Osteoblast (primary cell): ENCODE measurements at places on chromosomes 11 and 22. TPM values are rescaled to one million over a fixed set of nuclear protein-coding genes. Genes with fewer than 3 reads are reported as not detected.

DNA sequence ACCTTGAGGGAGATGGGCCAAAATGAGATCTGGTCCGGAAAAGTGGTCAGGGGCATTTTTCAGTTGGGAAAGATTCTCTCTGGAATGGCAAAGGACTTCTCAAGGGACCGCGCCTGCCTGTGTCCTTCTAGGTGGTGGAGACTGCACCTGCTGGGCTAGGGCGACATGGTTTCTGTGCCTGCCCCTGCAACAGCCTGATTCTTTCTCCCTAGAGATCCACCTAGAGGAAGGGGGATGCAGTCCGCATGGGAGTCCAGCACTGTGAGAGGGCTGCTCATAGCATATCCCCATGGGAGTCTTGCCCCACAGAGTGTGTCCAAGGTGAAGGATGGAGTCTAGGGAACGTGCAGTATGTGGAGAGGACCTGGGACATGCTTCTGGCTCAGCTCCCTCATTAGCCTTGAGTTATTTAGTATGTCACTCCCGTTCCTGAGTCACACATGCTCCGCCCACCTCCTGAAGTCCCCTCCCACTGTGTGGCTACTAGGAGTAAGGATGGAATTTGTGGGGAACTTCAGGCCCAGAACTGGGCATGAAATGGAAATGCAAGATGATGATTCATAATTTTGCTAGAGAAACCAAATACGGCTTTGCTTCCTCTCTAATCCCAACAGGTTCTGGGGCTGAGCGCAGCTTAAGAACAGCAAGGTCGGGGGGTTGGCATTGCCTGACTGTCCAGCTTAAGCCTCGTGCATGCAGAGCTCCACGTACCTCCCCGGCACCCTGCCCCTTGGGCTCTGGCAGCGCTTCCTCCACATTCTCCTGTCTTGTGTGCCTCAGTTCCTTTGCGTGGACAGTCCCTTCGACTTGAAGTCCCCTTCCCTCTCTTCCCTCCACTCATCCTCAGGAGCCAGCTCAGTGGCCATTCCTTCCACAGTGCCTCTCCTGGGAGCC is 35.0 kb downstream of the GRIK4 start:
- DNase-seq, result peak; percentile 94
- no peaks in the 10 kb centered on the region for H3K27me3 ChIP-seq
- H3K4me1 ChIP-seq, result peaks cover 27% of the 10 kb centered on the region

GRCh38 chr11:76302996-76303395 is 77.9 kb downstream of the THAP12 start:
- no peaks in the 10 kb centered on the region for H3K4me1 ChIP-seq
- H3K4me3 ChIP-seq, result no peak overlapping the region

DNA sequence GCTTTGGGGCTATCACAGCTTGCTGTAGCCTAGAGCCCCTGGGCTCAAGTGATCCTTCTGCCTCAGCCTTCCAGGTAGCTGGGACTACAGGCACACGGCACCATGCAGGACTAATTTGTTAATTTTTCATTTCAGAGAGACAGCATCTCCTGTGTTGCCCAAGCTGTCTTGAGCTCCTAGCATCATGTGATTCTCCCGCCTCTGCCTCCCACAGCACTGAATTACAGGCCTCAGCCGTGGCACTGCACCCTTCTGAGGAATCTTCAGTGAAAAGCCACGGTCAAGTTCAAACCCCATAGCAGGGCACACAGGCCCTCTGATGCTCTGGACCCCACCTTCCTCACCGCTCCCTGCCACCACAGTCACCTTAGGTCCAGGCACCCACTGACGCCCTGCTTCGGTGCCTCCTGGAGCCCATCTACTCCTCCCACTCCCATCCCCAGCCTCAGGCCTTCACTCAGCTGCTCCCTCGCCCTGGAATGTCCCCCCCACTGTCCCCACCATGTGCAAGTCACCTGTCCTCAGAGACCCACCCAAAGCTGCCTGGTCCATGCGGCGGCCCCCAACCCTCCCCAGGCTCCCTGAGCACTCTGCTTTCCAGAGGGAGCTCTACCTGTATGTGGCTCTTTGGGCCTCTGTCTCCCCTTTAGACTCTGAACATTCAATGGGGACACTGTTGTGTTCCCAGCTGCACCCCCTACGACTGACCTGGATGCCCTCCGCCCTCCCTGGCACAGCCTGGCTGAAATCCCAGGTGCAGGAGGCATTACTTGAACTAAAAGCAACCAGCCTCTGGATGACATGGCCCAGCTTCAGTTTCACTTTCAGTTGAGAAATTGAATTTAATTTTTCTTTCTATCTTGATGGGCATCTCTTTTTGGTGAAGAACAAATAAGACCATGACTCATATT is 1.6 kb downstream of the APOL2 start:
- H3K4me1 ChIP-seq, result peaks cover 32% of the 10 kb centered on the region
- peaks cover 21% of the 10 kb centered on the region for H3K36me3 ChIP-seq
- H3K4me3 ChIP-seq, result peak overlapping the region; percentile 83
- H3K27me3 ChIP-seq, result no peaks in the 10 kb centered on the region
- H3K27ac ChIP-seq, result peak overlapping the region; percentile 82
- peak; percentile 86 for DNase-seq

GRCh38 chr11:119666463-119667131 is 62.4 kb downstream of the NECTIN1 start:
- H3K4me3 ChIP-seq, result no peak overlapping the region
- H3K4me1 ChIP-seq, result peaks cover 8% of the 10 kb centered on the region
- peak; percentile 98 for DNase-seq
- H3K27me3 ChIP-seq, result no peaks in the 10 kb centered on the region

DNA sequence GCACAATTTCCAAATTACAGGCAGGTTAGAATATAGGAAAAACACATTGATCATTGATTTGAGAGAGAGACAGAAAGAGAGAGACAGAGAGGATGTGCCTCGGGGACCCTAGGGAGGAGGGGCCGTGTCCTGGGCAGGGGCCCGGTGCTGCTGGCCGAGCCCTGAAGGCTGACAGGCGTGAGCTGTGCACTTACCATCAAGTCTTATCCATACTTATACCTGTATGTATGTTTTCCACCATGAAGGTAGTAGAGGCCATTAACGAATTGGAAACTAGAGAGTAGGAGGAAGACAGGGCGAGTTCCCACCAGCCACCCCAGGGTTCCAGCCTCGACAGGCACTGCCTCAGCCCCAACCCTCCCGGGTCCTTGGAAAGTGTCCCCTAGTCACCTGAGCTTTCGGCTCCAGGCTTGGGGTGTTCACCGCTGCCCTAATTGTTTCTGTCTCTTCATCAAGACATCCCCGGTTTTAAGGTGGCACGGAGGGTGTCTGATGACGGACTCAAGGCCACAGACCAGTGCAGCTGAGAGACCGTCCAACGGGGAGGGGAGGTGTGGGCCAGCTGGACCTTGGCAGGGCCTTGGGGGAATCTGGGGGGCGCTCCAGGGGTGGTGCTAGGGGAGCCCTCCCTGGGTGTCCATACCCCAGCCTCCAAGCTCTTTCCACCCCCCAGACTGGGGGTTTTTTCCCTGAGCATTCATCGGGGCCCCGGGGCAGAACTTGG is 431.3 kb downstream of the TBC1D22A start:
- DNase-seq, result peak; percentile 82
- no peaks in the 10 kb centered on the region for H3K4me1 ChIP-seq
- no peaks in the 10 kb centered on the region for H3K27me3 ChIP-seq
- no peak overlapping the region for H3K4me3 ChIP-seq
- no peak overlapping the region for H3K27ac ChIP-seq

DNA sequence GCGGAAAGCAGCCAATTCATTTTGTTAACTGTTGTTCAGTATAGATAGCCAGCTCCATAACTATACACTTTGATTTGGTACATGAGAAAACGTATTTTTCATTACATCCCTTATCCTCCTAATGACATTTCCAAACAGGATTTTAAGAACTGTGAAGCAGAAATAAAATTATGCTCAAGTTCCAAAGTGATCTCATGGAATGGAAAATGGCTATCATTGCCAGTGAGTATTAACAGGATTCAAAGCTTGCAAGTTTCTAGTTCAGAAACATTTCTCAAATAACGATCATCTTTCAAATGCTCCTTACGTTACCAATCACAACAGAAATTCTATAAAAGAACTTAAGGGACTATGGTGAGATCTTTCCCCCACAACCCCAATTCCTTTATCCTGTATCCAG is 53.7 kb downstream of the CADM1 start:
- no peak overlapping the region for H3K27ac ChIP-seq
- no peaks in the 10 kb centered on the region for H3K4me1 ChIP-seq
- no peaks in the 10 kb centered on the region for H3K36me3 ChIP-seq
- no peaks in the 10 kb centered on the region for H3K27me3 ChIP-seq
- no peak for DNase-seq
- no peak overlapping the region for H3K4me3 ChIP-seq

DNA sequence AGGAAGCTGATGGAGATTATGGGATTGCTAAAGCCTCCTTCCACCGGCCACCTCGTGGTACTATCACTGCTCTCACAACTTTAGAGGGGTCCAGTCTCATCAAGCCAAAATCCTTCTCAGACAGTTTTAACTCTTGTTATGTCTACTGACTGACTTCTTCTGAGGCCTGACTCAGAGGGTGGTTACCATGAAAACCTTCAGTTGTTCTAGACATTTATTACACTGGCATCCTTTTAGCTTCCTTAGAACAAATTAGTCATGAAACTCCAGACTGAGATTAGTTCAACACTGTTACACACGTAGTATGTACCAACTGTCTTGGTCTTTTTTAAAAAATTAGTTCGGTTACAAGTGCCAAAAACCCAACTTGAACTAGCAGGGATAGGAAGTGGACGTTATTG is 7.5 kb downstream of the DIXDC1 start:
- H3K4me1 ChIP-seq, result peaks cover 53% of the 10 kb centered on the region
- peak overlapping the region; percentile 38 for H3K4me3 ChIP-seq
- H3K27me3 ChIP-seq, result no peaks in the 10 kb centered on the region
- no peaks in the 10 kb centered on the region for H3K36me3 ChIP-seq
- DNase-seq, result peak; percentile 90

DNA sequence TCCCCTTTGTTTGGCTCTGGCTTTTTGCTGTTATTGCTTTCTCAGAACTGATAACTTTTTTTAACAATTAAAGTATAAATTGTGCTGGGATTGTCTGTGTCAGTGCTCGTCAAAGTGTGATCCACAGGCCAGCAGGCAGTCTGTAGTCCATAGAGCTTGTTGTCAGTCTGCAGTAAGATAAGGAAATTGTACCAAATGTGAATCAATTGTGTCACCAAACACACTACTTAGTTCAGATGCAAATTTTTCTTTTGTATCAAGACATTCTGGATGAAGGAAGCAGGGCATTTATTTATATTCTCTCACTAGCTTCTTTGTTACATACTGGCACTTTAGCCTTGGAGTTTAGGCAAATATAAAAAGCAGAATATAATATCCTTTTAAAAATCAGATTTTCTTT is 121.0 kb downstream of the WNT11 start:
- no peaks in the 10 kb centered on the region for H3K27me3 ChIP-seq
- no peak overlapping the region for H3K4me3 ChIP-seq
- no peak overlapping the region for H3K27ac ChIP-seq

DNA sequence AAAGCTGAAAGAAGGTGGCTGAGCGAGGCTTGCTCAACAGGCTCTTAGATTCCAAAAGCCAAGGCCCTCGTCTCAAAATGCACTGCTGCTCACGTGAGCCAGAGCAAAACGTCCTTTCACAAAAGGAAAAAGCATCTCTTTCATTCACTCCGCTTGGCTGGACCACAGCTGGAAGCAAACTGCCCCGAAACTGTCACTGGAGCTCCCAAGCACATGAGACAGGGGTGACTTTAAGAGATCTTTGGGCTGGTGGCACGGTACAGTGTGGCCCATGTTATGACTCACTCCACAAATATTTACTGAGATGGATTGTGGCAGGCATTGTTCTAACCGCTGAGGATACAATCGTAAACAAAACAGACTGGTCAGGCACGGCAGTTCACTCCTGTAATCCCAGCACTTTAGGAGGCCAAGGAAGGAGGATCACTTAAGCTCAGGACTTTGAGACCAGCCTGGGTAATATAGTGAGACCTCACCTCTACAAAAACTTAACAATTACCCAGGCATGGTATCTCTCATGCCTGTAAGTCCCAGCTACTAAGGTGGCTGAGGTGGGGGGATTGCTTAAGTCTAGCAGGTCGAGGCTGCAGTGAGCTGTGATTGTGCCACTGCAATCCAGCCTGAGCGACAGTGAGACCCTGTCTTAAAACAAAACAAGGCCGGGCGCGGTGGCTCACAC is 3.6 kb downstream of the PLA2G6 start:
- H3K27me3 ChIP-seq, result no peaks in the 10 kb centered on the region
- peaks cover 48% of the 10 kb centered on the region for H3K4me1 ChIP-seq
- peak; percentile 93 for DNase-seq
- peak overlapping the region; percentile 89 for H3K27ac ChIP-seq
- H3K4me3 ChIP-seq, result peak overlapping the region; percentile 36

GRCh38 chr11:128482512-128483191 is 104.7 kb downstream of the ETS1 start:
- H3K27ac ChIP-seq, result peak overlapping the region; percentile 89
- no peaks in the 10 kb centered on the region for H3K27me3 ChIP-seq
- H3K4me1 ChIP-seq, result peaks cover 62% of the 10 kb centered on the region
- peak; percentile 69 for DNase-seq
- peak overlapping the region; percentile 36 for H3K4me3 ChIP-seq

Gene ALG9
- 35.8 and 36.8 TPM in 2 replicates for total RNA-seq

GRCh38 chr11:102184269-102184987 is 74.2 kb downstream of the YAP1 start:
- DNase-seq, result no peak
- no peaks in the 10 kb centered on the region for H3K27me3 ChIP-seq
- peaks cover 21% of the 10 kb centered on the region for H3K36me3 ChIP-seq
- H3K4me3 ChIP-seq, result no peak overlapping the region

DNA sequence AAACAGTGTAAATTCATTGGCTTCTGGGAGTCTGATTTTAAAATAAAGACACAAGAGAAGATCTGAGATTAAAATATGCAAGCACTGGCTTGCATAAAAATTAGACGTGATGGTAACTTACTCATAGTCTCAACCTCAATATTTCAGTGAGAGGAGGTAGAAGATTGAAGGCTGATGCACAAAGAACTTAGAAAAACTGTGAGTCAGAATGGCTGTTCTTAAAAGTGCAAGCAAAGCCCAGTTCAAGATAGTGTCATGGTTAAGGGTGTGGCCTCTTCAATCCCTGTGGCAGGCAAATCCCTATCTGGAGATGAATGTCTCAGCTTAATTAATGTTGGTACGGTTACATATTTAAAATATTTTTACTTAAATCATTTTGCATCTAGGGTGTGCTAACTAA is 33.6 kb upstream of the FIBIN start:
- no peaks in the 10 kb centered on the region for H3K27me3 ChIP-seq
- H3K4me3 ChIP-seq, result no peak overlapping the region
- no peaks in the 10 kb centered on the region for H3K36me3 ChIP-seq
- H3K27ac ChIP-seq, result no peak overlapping the region

Gene VPREB3
- not detected in 2 replicates for total RNA-seq

DNA sequence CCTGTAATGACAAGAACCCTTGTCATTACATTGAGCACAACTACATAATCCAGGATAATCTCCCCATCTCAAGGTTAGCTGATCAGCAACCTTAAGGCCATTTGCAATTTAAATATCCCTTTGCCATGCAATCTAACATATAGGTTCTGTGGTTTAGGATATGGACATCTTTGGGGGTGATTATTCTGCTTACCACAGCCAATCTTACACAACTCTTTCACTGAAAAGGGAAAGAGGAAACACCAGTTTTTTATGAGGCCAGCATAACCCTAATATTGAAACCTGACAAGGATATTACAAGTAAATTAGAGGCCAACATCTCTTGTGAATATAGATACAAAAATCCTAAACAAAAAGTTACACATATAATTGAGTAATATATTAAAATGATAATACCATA is 78.5 kb downstream of the CYP2R1 start:
- no peak overlapping the region for H3K4me3 ChIP-seq
- no peaks in the 10 kb centered on the region for H3K27me3 ChIP-seq
- no peaks in the 10 kb centered on the region for H3K4me1 ChIP-seq
- DNase-seq, result no peak
- no peaks in the 10 kb centered on the region for H3K36me3 ChIP-seq
- no peak overlapping the region for H3K27ac ChIP-seq

Gene SLC25A18
- total RNA-seq, result not detected in 2 replicates

GRCh38 chr22:36986242-36986821 is 32.9 kb downstream of the TST start:
- peaks cover 32% of the 10 kb centered on the region for H3K27me3 ChIP-seq
- H3K27ac ChIP-seq, result no peak overlapping the region
- H3K4me1 ChIP-seq, result no peaks in the 10 kb centered on the region
- no peaks in the 10 kb centered on the region for H3K36me3 ChIP-seq
- no peak for DNase-seq
